Gastroesophageal sphincter (tissue), 4 donors: ENCODE measurements at places on chromosomes 2 and 18. TPM values are rescaled to one million over a fixed set of nuclear protein-coding genes. Genes with fewer than 3 reads are reported as not detected.

The FAM110C gene
- 0.93 TPM for total RNA-seq

The TACR1 gene
- total RNA-seq, result 2.0 TPM

The TUBA4B gene
- total RNA-seq, result not detected

The SPC25 gene
- not detected for total RNA-seq
